Activated T-helper 1 cell treated with Interleukin-2 at 50 U/mL for 16 hours (primary cell): ENCODE measurements at places on chromosomes 16 and 17.
A peak's percentile ranks its signal among the peaks of the same experiment; 100 is the strongest.

DNA sequence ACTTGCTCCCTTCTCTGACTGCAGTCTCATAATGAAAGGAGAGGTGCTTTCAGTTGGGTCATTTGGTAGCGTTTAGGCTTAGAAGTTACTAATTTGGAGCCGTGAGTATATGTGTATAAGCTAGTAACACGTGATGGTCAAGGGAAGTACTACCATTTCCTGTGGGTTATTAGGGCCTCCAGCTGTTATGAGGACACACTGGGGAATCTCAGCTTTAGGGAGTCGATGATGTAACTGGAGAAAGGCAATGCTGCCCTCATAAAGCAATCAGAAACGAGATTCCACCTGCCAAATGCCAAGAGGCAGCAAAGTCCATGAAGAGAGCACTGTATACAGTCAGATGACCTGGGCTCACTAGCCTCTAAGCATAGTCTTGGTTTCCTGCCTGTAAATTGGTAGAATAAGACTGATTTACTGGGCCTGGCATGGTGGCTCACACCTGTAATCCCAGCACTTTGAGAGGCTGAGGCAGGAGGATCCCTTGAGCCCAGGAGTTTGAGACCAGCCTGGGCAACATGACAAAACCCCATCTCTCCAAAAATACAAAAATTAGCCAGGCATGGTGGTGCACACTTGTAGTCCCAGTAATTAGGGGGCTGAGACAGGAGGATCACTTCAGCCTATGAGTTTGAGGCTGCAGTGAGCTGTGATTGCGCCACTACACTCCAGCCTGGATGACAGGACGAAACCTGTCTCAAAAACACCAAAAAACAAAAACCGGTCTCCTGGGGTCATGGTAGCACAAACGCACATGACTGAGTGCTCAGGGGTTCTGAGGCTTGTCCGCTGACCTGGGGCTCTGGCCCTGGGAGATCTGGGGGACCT is 53.0 kb downstream of the SF3B3 start:
- DNase-seq = no peak

GRCh38 chr16:88453217-88453531 is at the start of gene ZFPM1:
Gene ZFPM1, plus strand, starts transcription at chr16:88453280. Its CDS starts 359 bp downstream, at chr16:88453639.
- no peak for DNase-seq

GRCh38 chr17:77693301-77693700 is 265.2 kb upstream of the TNRC6C start:
- DNase-seq = no peak

GRCh38 chr17:74453665-74454196 is 12.7 kb upstream of the CD300A start:
- DNase-seq = peak; percentile 50

DNA sequence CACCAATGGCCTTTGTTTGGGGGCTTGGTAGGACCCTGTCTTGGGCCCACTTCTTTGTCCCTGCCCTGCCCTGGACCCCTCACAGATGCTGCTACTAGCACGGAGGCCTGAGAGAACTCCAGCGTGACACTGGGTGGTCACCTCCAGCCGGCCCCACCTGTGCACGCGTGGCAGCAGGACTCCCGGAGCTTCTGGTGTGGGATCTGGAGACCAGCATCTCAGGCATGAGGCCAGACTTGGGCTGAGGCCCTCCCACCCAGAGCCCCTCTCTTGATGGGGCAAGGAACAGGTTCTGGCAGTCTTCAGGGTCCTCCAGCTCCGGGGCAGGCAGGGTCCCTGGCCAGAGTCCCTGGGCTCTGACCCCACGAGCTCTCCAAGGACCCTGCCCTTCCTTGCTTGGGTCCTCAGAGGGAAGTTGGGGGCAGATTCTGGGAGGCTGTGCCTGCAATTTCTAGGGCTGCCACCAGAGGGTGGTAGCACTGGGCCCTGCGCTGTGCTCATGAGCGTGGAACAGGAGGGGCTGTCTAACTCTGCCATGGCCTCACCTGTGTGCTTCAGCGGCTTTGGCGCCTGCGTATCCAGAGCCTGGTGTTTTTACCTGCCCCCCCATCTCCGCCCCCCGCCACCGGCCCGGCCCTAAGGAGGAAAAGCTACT is 3.1 kb upstream of the BAIAP3 start:
- DNase-seq = no peak
